Kidney epithelial cell (primary cell): ENCODE measurements at places on chromosomes 16 and 17.

GRCh38 chr17:48296453-48296852, 133.6 kb downstream of the SKAP1 start:
- DNase-seq, result no peak

GRCh38 chr17:58605470-58605869, 86.4 kb downstream of the TEX14 start:
- DNase-seq, result no peak

- DNase-seq, result no peak
These were observed 7.0 kb downstream of the PLXDC1 start for GRCh38 chr17:39144416-39144840.

DNA sequence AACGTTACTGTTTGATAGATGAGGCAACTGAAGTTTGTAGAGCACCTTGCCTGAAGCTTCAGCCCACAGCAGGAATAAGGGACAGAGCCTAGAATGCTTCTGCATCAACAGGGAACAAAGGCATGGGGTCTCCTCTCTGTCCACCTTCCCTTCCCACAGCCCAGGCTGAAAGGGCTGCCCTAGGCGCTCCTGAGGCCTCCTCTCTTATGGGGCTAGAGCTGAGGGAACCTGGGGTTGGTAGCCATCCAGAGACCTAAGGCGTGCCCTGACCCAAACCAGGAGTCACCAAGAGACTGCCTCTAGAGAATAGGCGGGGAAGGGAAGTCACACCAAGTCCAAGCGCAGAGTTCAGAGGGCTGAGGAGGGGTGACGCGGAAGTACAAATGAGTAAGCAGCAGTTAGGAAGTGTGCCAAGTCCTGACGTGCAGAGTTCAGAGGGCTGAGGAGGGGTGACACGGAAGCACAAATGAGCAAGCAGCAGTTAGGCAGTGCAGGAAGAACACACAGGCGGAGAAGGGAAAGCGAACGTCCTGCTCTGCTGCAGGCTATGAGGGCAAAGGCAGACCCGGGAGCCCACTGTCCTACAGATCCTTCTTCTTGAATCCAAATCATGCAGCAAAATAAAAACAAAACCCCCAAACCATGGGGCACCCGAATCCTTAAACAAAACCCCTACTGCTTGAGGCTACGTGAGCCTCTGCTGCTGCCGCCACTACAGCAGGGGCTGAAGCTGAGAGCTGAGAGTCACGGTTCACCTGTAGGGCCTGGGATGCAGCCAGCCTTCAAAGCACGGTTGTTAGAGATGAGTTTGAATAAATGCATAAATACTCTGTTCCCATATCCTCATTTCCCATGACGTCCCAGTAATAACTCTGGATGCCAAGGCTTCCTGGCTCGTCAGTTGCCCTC, 2.7 kb upstream of the SPG7 start:
- DNase-seq, result peak; percentile 63

DNA sequence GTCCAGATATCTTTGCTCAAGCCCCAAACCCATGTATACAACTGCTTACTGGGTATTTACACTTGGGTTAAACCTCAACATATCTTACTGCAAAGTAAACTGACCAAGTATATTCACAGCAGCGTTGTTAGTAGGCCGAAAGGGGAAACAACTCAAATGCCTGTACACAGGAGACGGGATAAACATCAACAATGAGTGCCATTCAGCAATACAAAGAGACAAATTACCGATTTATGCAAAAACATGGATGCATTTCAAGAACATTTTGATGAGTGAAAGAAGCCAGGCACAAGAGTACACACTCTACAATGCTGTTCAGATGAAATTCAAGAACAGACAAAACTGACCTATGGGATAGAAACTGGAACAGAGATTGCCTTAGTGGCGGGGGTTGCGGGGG, 136.3 kb upstream of the CACNG3 start:
- no peak for DNase-seq

DNA sequence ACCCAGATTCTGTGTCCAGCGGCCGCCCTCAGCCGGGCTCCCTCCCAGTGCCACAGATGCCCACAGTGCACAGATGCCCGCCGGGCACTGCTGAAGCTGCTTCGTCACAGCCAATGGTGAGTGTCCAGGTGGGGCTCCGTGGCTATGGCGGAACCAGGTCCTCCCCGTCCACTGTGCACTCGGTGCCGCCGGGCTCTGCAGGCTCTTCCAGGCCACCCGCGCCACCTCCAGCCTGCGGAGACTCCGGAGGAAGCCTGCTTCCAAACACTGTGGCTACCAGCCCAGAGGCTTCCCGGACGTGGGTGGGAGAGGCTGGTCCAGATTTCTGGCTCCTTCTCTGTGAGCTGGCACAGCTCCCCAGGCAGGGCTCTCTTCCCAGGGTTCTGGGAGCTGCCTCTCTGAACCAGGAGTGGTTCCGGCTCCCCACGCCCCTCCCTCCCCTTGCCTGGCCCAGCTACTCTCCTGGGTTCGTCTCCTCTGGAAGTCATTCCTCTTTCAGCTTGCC, 2.8 kb upstream of the PYCR1 start:
- DNase-seq, result no peak

- no peak for DNase-seq
These were observed 81.0 kb downstream of the NOG start for GRCh38 chr17:56674401-56674925.

- DNase-seq, result no peak
These were observed 86.5 kb downstream of the C16orf78 start for GRCh38 chr16:49459953-49460735.

DNA sequence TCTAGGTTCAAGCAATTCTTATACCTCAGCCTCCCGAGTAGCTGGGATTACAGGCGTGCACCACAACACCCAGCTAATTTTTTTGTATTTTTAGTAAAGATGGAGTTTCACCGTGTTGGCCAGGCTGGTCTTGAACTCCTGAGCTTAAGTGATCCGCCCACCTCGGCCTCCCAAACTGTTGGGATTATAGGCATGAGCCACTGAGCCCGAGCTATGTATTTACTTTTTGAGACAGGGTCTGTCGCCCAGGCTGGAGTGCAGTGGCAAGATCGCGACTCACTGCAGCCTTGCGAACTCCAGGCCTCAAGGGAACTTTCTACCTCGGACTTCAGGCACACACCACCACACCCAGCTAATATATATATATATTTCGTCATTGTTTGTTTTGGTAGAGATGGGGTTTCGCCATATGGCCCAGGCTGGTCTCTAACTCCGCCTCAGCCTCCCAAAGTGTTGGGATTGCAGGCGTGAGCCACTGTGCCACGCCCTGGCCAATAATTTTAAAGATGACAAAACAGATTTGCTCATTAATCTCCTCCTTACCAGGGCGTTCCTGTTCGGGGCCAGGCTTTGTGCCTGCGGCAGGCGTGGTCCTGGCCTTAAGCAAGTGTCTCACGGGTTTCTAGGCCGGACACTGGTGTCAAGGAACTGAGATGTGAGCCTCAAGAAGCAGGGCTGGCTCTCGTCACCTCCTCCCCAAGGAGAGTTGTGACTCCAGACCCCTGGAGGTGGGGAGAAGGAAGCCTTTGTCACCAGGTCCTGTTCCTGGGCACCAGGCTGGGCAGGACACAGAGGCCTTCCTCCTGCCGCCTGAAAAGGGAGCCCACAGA, 4.3 kb upstream of the NPW start:
- no peak for DNase-seq

GRCh38 chr17:73462823-73463222, 151.0 kb upstream of the CDC42EP4 start:
- no peak for DNase-seq

GRCh38 chr16:70608521-70608920, 37.8 kb upstream of the IL34 start:
- DNase-seq, result no peak

DNA sequence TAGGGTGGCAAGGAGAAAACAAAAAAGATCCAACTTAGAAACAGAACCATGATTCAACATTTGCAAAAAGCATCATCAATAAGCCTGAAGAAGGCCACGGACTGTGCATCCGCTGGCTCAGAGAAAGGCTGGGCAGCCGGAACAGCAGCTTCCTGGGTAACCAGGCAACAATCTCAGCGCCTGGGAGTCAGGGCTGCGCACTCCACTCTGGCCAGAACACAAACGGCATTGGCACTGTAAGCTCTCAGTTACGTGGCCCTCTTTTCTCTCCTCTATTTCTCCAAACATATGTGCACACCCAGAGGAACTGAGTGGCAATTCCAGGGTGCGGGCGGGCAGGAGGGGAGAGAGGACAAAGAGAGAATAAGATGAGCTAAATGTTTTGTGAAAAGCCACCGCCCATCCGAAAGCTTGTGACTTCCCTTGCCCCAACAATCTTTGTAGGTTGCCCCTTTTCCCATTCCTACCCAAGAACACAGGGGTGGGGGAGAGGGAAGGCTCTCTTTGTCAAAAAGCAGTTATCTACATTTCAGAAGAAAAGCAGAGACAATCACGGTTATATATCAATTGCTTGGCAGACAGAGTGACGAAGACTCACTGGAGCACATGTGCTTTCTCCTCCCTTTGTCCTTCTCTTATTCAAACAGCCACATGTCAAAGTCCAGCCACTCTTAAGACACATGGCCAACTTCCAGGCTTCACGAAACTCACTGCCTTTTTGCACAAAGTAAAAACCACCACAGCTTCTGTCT, 6.6 kb upstream of the GHDC start:
- DNase-seq, result no peak

DNA sequence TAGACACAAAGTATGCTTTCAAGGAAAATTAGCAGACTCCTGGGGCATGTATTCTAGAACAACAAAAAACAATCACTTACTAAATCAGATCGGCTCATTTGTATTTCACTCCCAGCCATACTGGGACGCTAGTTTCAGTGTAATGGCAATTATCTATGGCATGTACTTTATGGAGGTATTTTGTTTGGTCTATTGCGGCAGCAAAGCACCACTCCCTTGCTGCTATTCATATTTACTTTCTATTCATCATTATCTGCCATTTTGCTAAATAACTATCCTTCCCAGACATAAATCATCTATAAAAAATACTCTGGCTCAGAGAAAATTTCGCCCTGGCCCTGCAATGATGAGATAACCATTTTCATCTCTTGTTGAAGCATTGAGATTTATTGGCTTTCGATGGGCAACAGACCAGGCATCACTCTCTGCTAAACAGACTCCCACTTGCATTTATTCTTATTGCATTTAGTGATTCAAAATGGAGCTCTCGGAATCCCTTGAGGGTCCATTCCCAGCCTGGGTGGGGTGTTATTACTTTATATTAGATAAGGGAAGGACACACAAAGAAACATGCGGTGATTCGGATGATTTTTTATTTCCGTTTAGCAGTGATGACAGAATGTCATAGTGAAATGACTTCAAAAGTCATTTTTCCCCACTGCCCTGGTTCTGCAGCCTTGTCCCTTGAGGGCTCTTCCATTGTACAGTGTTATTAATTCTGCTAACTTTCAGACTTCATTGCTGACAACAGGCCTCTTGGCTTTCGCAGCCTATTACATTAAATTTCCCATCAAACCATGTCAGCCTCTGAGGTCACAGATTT, 225.8 kb downstream of the IRX3 start:
- no peak for DNase-seq

GRCh38 chr16:70675851-70676513, 9.9 kb downstream of the MTSS2 start:
- DNase-seq, result no peak

GRCh38 chr17:73325527-73325842, 13.7 kb upstream of the CDC42EP4 start:
- DNase-seq, result no peak

DNA sequence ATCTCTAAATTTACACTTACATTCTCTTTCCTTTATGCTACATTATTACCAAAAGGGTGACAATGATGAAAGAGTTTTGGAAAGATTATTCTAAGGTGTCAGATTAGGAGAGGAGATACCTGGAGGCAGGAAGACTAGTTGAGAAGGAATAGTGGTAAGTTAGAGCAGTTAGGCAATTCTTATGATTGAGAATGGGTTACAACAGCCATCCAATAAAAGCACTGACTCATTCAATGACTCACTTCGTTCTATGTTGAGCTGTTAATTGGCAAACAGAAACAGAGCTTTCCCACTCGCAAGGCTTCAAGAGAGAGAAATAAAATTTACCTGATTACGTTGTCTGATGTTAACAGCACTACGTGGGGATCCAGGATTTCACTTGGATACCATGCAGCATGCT, 5.8 kb downstream of the NUP88 start:
- DNase-seq, result peak; percentile 72

DNA sequence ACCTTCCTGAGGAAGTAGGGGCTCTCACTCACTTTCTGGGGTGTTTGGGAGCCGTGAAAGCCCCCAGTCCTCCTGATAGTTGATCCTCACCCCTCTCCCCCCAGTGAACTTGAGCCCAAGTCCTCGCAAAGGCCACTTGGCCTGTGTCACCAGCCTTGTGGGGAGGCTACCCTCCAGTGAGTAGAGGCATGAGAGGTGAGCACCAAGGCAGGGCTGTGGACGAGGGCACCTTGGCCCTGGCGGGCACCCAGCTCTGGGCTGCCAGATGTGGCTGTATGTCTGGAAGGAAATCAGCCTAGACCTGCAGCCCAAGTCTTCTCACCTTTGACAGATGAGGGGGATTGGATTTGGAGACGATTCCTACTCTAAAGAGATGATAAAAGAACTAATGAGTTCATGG, 3.1 kb downstream of the TTYH2 start:
- no peak for DNase-seq

DNA sequence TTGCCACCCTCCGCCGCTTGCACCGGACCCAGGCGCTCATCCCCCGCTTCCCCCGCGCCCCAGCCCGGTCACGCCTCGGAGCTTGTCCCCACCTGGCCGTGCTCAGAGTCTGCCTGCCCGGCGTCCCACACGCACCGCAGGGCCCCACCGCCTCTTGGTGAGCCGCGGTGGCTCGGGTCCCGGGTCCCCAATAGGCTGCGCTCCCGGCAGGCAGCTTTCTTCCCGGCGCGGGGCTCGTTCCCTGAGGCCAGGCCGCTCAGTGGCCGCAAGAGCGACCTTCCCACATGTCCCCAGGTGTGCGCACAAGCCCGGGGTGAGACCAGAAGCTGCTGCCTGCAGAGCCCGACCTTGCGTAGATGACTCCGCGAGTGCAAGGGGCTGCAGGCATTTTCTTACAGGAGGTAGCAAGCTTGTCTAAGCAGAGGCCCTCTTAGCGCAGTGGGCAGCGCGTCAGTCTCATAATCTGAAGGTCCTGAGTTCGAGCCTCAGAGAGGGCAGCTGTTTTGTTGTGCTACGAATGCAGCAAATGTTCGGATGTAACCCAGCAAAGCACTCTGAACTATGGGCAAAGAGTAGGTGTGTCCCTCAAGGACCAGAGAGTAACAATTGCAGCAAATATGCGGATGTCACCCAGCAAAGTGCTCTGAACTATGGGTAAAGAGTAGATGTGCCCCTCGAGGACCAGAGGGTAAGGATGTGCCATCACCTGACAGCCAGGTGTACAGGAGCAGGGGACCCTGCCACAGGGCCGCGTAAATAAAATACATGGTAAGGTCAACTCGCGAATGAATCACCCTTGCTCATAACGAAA, 15.6 kb downstream of the TLE7 start:
- peak; percentile 51 for DNase-seq

DNA sequence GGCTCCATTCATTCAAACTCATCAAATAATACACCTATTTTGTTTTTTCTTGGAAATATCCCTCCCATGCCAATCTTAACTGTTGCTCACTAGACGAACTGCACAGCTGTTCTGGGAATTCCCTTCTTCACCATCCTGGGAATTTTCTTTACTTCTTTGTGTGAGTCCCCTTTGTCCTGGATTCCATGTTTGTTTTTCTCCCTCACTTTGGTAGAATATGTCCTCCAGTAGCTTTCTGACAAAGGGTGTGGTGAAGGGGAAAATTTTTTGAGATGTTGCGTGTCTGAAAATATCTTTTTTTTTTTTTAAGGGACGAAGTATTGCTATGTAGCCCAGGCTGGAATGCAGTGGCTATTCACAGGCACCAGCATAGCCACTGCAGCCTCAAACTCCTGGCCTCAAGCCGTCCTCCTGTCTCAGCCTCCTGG, 17.2 kb upstream of the UTP6 start:
- DNase-seq, result no peak

GRCh38 chr16:23156110-23156509, 6.9 kb upstream of the USP31 start:
- no peak for DNase-seq
